Stromal cell of bone marrow (primary cell): ENCODE measurements at places on chromosomes 4 and X.

DNA sequence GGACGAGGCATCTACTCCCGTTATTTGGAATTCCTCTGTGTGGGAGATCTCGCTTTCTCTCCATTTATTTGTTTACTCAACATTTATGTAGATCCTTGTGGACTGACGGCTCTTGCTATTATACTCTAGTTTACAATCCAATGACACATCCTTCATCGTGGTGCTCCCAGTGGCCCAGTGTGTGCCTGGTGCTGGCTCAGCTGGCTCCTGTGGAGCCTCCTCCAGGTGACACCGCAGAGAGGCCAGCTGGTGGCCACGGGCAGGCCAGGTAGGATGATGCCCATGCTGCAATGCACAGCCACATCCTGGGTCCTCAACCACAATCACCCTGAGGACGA is 84.0 kb upstream of the AFAP1 start:
- DNase-seq = no peak

GRCh38 chrX:38664285-38664684 is 102.9 kb downstream of the TSPAN7 start:
- DNase-seq = peak; percentile 33

DNA sequence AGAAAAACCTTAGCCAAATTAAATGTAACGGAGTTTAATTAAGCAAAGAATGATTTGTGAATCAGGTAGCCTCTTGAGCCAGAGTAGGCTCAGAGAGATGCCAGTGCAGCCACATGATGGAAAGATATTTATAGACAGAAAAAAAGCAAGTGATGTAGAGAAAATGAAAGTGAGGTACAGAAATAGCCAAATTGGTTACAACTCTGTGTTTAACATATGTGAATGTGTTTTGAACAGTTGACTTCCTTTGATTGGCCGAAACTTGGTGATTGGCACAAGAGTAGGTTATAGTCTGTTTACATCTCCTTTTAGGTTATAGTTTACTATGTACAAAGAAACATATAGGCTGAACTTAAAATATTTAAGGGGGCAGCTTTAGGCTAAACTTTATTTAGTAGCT is 459.9 kb upstream of the BOD1L1 start:
- no peak for DNase-seq

- DNase-seq = no peak
Observed at GRCh38 chr4:13162886-13163285, 321.3 kb downstream of the RAB28 start.

DNA sequence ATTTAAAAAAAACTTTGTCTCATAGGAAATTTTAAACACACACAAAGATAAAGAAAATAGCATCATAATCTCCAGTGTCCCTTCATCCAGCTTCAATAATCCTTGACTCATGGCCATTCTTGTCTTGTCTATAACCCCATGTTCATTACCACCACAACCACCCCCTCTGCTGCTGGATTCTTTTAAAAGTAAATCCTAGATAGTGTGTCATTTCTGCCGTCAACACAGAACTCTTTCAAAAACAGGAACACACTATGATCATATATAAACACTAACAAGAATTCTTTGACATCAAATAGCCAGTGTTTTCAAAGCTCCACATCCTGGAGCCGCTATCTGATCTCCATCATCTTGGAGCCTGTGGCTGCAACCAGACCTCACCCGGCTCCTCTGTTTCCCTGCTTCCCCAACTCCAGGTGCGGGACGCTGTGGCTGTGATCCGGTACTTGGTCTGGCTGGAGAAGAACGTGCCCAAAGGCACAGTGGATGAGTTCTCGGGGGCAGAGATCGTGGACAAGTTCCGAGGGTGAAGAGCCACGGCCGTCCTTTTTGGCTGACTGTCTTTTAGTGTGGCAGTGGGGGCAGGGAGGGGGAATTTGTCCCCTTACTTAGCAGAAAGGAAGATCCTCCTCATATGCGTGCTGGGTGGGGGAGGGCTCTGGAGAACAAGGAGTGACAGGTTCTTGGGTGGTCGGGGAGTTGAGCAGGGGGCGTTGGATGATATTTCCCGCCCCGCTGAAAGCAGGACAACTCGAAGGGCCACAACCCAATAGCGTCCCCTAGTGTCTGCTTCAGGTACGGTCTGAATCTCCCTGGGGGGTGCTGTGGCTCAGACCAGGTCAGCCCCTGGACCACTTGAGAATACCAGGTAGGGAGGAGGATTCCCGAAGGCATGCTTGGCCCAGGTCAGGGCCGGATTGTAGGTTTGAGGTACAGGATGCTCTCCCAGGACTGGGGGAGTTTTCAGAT is 15.6 kb downstream of the XPNPEP2 start:
- DNase-seq = no peak

GRCh38 chrX:386768-387575 is at the start of gene PPP2R3B:
Gene PPP2R3B, minus strand, starts transcription at chrX:386907. Its CDS starts 216 bp downstream, at chrX:386691.
- DNase-seq = peak; percentile 93

DNA sequence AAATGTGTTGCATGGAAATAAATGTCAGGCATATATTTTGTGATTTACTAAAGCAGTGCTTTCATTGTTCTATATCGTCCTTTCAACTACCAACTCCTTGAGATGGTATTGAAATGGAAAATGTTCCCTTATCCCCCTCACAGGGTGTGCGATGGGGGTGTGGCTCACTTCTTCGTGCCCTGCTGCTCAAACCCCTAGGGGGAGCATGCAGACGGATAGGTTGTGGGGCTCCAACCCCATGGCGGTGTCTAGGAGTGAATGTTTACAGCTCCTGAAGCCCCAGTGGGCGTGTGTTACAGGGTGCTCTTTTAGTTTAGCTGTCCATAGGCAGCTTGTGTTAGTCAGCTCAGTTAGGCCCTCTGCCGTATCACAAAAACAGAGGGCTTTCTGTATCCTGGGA is 287.7 kb upstream of the EMCN start:
- no peak for DNase-seq

- no peak for DNase-seq
Observed at GRCh38 chrX:13165266-13166189, 121.1 kb upstream of the FAM9C start.

DNA sequence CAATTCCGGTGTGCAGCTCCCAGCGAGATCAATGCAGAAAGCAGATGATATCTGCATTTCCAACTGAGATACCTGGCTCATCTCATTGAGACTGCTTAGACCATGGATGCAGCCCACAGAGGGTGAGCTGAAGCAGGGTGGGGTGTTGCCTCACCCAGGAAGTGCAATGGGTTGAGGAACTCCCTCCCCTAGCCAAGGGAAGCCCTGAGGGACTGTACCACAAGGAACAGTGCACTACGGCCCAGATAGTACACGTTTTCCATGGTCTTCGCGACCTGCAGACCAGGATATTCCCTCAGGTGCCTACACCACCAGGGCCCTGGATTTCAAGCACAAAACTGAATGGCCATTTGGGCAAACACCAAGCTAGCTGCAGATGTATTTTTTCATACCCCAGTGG is 150.0 kb downstream of the TET2 start:
- no peak for DNase-seq

DNA sequence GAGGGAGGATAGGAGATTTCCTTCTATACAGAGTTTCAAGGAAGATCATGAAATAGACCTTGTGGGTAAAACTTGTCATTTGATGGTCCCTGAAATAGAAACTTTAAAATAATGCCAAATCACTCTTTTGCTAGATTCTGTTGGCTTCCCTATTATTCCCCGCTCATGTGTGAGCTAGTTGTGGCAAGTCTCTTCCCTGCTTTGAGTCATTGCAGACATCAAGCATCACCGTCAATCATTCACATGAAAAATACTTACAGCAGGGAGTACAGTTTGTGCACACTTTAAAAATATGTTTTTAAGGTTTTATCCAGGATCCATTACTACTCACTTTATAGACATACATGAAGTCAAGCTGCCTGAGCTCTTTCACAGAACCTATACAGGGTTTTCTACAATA is 35.2 kb upstream of the INPP4B start:
- no peak for DNase-seq

DNA sequence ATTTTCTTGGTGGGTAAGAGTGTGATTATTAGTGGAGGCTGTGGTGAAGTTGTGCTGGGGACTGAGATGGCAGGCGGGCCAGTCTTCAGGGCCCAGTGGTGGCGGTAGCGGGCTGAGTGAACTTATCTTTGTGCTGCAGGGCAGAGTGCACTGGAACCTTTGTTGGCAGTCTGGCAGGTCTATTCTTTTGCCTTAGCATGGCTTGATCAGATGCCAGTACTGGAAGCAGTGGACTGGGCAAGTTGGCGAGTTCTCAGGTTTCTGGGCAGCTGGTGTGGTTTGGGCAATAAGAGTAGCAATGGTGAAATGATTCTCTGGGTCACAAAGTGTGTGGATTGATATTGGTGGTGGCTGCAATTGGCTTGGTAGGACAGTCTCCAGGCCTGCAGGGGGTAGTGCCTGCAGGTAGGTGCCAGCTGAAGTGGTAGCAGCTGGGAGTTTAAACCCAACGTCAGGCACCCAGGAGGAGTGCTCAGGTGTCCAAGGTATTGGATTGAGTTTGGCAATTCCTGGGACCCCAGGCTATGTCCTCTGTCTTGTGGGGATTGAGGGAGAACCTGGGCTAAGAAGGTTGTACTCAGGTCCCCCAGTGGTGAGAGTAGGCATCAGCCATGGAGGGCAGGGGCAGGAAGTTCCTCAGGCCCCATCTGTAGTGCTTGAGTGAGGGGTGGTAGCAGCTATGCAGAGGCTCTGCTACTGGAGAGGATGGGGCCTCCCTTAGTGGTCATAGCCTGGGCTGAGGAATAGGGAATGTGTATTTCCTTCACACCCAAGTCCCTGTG is 34.9 kb upstream of the SLC25A14 start:
- DNase-seq = no peak

GRCh38 chr4:118742050-118742449 is 56.9 kb downstream of the METTL14 start:
- DNase-seq = no peak

DNA sequence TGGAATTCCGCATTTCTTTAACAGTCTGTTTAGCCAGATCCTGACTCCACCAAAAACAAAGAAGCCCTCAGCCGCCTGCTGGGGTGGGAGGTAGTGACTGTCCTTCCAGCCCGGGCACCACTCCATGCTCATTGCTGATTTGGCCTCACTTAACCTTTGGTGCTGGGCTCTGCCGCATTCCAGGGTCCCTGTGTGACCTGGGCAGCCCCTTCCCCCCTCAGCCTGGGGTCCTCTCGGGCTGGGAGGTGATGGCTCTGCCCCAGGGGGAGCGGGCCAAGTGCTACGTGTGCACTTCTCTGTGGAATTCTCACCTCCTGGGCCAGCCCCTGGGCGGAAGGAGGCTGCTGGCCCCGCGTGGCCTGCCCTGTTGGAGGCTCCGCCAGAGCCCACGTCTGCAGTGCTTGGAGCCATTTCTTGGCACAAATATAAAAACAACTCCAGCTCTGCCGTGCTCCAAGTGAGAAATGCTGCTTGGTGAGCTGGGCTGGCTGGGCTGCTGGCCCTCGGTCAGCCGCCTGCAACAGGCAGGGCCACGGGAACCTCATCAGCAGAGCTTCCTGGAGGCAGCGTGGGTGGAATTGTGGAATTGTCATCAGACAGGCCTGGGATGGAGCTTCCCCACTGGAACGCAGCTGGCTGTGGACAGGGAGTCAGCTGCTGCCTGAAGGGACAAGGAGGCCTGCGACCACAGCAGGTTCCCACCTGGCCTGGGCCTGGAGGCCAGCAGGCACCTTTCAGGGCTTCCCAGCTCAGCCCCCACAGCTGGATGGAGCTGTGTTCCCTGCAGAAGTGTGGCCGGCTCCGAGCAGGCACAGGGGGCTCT is 66.0 kb downstream of the TRMT44 start:
- peak; percentile 49 for DNase-seq

GRCh38 chrX:2829469-2830246 is 928 bp downstream of the GYG2 start:
- DNase-seq = no peak

DNA sequence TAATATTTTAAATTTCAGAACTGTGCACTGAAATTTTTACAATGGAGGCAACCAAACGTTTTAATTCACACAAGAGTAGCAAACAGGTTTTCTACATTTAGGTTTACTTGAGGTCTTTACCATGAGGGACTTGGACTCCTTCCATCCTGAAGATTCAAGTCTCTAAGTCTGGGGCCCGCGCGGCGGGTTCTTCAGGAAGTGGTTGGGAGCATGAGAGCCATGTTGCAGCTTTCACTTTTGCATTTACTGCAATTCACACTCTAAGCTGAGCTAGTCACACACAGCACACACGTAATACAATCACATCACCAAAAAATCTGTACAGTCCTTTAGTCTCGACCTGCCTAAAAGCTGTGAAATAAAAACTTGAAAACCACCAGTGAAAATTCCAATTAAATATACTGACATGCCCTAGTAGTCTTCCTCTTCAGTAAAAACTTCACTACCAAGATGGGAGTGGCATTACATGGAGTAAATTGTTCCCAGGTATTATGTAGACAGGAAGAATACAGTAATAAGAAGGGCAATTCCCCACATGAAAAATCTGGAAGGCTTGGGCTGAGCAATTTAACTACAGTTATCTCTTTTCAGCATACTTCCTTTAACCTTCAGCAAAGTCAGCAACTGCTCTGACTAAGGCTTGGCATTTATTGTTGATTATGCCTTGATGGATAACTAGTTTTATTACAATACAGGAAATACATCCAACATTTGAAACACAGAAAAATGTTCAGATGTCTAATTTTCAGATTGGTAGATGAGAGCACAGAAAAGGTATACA is 571.1 kb upstream of the DIPK2B start:
- no peak for DNase-seq

- DNase-seq = no peak
Observed at GRCh38 chrX:13646154-13646549, 6.8 kb upstream of the TCEANC start.

GRCh38 chrX:104428231-104428630 is 137.8 kb upstream of the IL1RAPL2 start:
- no peak for DNase-seq

DNA sequence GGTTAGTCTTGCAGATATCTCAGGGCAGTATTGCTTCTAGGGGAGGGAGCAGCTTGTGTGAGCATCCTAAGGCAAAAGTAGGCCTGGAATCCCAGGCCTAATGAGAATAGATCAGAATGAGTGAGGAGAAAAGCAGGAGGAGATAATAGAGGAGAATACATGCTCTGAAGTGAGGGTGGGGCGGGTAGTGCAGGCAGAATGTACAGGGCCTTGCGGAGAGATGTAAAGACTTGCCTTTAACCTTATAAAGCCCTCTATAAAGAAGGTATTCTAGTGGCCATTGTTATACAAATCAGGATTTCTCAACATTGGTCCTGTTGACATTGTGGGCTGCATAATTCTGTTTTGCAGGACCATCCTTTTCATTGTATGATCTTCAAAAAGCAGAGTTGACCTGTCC is 855.3 kb downstream of the PCDH7 start:
- no peak for DNase-seq

- DNase-seq = no peak
Observed at GRCh38 chrX:2226906-2227656, 273.7 kb downstream of the DHRSX start.

DNA sequence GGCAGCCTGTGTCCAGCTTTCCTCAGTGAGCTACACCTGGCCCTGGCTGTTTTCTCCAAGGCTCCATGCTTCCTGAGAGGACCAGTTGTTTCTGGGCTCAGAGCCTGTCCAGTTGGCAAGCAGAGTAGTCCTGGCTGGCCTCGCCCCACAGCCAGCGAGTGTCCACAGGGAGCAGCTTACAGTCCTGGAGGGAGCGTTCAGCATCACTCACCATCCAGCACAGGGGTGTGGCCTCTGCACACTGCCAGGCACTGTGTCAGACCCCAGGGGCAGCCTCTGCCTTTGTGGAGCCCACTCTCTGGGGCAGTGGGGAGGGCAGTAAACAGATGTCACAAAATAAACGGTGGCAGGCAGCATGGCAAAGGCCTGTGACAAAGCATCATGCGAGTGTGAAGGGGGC is 23.9 kb downstream of the EVC start:
- no peak for DNase-seq
